ENCODE measurements at places on chromosomes 6 and 20. TPM values are rescaled to one million over a fixed set of nuclear protein-coding genes. Genes with fewer than 3 reads are reported as not detected.

CUL7 gene
- 11.2 TPM for total RNA-seq

RALGAPB gene
- 45.2 TPM for total RNA-seq

ENPP1 gene
- total RNA-seq = 2.1 TPM

DNA sequence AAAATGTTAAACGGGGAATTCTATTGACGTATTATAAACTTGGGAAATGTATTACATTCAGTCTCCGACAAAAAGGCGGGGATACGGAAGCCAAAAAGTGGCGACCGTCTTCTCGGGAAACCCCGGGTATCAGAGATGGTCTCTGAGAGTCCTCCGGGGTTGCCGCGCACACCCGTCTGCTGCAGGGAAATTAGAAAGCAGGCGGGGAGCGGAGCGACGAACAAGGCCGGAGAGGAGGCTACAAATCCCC lies 1.5 kb downstream of the SALL4 start:
- no peak for DNase-seq

- DNase-seq = no peak
Observed at GRCh38 chr6:166440729-166441128, 58.0 kb upstream of the MPC1 start.

- no peak for DNase-seq
Observed at GRCh38 chr6:98094696-98095095, 739.7 kb upstream of the POU3F2 start.
